ENCODE measurements at places on chromosomes 3 and 15.
A peak's percentile ranks its signal among the peaks of the same experiment; 100 is the strongest.

DNA sequence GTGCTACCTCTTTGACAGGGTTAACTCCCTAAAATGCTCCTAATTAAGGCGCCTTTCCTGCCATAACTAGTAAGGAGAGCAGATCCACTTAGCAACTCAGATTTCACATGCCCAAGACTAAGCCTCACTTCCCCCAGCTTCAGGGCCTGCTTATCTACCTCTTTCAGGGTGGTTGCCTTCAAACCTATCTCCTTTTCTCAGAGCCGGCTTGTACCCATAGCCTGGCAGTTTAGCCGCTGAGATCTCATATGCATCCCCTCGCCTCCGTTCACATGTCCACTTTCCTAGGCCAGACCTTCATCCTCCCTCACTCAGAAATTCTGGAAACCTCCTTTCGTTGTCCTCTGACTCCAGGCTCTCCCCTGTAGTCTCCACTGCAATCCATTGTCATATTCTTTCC is 1.0 kb upstream of the FSTL1 start:
- no peak for DNase-seq

GRCh38 chr15:57189466-57189865 is 186.8 kb upstream of the CGNL1 start:
- no peak for DNase-seq

DNA sequence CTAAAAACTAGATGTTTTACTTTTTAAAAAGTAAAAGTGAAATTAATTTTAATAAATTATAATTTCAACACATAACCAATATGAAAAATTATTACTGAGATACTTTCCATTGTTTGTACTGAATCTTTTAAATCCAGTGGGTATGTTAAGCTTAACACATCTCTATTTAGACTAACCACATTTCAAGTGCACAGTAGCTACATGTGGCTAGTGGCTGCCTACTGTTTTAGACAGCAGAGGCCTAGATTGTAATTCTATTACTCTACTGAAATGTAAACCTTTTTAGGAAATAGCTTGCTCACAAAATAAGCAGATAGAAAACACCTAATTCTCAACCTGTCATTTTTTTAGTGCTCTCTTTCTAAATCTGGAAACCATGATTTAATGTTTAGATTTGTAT is 4.9 kb downstream of the TCAIM start:
- no peak for DNase-seq

DNA sequence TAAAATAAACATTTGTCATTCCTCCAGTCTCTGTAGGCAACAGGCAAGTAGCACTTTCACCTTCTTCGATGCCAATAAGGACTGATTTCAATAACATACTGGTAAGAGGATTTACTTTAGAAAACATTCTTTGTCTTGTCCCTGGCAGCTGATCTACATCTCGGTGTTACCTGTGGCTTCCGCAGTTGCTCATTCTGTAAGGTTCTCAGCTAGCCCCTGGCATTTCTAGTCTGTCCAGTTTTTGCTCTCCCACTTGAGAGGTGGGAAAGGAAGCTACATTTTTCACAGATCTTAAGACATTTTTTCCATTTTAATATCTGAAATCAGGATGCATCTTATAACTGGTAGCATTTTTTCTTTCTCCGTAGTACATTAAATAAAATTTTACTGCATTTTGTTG is 19.7 kb upstream of the MAP6D1 start:
- no peak for DNase-seq

GRCh38 chr3:125003369-125003853 is 52.4 kb downstream of the HEG1 start:
- DNase-seq, result no peak

GRCh38 chr15:80997692-80998091 is 3.0 kb upstream of the TLNRD1 start:
- no peak for DNase-seq

DNA sequence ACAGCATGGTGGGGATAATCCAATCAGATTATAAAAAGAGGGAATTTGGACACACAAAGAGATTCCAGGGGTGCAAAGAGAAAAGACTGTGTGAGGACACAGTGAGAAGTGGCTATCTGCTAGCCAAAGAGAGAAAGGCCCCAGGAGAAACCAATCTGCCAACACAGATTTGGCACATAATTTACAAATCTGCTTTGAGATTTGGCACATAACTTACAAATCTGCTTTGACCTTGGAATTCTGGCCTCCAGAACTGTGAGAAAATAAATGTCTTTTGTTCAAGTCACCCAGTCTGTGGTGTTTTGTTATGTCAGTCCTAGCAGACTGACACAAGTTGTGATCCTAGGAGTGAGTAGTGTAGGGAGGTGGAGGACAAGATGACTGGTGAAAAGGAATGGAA is 3.5 kb upstream of the TM4SF18 start:
- DNase-seq, result no peak

GRCh38 chr3:16978234-16978920 is 93.6 kb downstream of the PLCL2 start:
- DNase-seq, result no peak

GRCh38 chr15:43118286-43118685 is 12.4 kb upstream of the UBR1 start:
- DNase-seq, result no peak

DNA sequence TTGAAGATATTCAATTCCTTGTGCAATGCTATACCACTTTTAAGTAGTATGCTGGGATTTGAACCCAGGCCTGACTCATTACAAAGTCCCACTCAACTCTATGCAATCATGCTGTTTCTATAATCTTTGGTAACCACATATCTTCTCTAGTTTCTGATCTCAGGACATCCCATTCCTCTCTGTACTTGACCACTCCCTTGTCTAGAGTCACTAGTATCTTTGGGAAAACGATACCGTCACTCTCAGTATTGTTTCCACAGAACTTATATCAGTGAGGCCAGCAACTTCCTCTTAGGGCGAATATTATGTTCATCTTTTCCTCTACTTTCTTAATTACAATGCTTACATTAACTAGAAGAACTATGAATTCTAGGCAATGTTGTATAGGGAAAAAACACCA is 137.3 kb upstream of the TSPAN3 start:
- no peak for DNase-seq

- DNase-seq, result no peak
Observed at GRCh38 chr3:194100856-194101390, 35.0 kb upstream of the HES1 start.

- no peak for DNase-seq
Observed at GRCh38 chr3:16277471-16277870, 12.5 kb downstream of the OXNAD1 start.

- DNase-seq, result no peak
Observed at GRCh38 chr3:45664578-45664977, 24.6 kb upstream of the SACM1L start.

GRCh38 chr3:39028546-39028945 is 23.2 kb downstream of the SCN11A start:
- no peak for DNase-seq

DNA sequence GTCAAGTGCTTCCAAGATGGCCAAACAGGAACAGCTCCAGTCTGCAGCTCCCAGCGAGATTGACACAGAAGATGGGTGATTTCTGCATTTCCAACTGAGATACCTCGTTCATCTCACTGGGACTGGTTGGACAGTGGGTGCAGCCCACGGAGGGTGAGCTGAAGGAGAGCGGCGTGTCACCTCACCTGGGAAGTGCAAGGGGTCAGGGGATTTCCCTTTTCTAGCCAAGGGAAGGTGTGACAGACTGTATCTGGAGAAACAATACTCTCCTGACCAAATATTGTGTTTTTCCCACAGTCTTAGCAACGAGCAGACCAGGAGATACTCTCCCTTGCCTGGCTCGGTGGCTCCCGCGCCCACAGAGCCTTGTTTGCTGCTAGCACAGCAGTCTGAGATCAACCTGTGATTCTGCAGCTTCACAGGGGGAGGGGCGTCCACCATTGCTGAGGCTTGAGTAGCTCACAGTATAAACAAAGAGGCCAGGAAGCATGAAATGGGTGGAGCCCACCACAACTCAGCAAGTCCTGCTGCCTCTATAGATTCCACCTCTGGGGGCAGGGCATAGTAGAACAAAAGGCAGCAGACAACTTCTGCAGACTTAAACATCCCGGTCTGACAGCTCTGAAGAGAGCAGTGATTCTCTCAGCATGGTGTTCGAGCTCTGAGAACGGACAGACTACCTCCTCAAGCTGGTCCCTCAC is 293.5 kb upstream of the SUCLG2 start:
- no peak for DNase-seq

DNA sequence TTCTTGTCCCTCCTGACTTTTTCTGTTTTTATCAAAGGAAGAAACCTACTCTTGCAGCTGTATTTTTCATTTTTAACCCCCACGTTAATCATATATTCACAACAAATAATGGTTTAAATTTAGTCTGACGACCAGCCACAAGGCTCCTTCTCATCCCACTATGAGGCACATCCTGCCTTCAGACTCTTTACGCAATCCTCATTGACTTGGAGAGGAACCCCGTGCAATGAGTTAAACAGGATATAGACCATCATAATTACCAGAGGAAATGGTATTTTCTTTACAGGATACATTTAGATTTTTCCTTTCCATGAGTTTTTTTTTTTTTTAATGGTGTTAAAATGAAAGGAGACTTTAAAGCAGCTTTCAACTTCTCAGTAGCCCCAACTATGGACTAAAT is 68.5 kb downstream of the WWTR1 start:
- no peak for DNase-seq

GRCh38 chr3:51382947-51383578 is 2.0 kb upstream of the MANF start:
- no peak for DNase-seq

DNA sequence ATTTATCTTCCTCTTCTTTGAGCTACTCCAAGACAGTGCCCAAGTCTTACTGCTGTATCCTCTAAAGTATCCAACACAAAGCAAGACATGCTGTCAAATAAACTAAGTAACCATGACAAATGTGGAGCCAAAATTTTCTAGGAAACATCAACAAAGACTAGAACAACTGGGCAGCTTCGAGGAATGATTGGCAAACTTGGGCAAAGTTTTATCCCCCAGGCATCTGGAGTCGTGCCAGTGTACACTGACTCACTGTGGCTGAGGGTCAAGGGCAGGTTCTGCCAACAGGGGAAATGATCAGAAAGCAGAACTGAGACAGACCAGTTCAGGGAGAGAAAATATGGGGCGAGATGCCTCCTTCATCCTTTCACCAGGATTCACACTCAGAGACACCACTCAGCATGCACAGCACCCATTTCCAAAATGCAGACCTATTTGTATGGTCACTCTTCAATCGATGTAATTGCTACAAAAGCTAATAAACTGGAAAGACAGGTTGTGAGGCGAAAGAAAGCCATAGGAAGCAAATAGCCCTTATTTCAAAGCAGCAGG is 65.8 kb downstream of the MB21D2 start:
- DNase-seq, result no peak

DNA sequence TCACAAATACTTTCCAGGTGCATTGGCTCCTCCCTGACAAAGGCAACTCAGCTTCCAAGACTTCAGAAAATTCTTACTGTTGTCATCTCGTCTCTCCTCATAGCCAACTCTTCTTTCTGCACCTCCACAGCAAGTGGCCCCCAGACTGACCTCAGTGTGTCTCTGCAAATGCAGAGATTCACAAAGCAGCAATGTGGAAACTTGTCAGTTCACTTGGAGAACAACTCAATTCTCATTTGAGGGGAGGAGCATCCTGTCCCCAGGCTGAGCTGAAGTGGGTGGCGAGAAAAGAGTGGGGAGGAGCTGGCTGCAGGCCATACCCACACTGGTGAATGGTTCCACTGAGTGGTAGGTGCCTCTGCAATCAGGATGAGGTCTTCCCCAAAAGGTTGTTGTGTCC is 248.7 kb upstream of the IL12A start:
- no peak for DNase-seq

DNA sequence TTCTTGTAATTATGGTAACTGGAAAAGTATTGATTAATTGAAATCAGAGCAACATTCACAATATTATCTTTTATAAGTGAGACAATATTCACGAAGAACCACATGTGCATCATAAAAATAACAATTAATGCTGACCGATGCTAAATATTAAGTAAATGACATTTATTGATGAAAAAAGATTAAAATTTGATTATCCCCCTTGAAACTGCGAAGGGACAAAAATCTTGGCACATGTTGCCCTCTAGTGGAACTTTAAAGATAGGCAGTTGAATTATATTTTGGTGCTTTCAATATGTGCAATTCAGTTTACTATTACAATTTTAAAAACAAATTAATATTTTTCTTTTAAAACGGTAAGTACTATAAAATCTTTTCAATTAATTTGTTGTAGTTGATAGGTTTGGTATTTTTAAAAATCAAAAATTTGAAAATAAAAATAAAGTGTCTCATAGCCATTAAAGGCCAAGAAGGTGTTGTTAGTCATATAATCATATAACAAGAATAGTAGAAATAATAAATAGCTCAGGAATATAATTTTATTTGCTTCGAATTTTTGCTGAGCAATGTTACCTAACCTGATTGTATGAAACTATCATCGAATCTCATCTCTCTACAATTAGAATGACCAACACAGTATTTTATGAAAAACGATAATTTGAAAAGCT is 270.2 kb downstream of the ROBO1 start:
- DNase-seq, result peak; percentile 8

- DNase-seq, result no peak
Observed at GRCh38 chr3:56918111-56918568, 116.4 kb upstream of the ARHGEF3 start.

GRCh38 chr15:37044915-37045648 is 55.3 kb downstream of the MEIS2 start:
- DNase-seq, result no peak

GRCh38 chr3:49199900-49200281 is 28.5 kb downstream of the KLHDC8B start:
- no peak for DNase-seq

DNA sequence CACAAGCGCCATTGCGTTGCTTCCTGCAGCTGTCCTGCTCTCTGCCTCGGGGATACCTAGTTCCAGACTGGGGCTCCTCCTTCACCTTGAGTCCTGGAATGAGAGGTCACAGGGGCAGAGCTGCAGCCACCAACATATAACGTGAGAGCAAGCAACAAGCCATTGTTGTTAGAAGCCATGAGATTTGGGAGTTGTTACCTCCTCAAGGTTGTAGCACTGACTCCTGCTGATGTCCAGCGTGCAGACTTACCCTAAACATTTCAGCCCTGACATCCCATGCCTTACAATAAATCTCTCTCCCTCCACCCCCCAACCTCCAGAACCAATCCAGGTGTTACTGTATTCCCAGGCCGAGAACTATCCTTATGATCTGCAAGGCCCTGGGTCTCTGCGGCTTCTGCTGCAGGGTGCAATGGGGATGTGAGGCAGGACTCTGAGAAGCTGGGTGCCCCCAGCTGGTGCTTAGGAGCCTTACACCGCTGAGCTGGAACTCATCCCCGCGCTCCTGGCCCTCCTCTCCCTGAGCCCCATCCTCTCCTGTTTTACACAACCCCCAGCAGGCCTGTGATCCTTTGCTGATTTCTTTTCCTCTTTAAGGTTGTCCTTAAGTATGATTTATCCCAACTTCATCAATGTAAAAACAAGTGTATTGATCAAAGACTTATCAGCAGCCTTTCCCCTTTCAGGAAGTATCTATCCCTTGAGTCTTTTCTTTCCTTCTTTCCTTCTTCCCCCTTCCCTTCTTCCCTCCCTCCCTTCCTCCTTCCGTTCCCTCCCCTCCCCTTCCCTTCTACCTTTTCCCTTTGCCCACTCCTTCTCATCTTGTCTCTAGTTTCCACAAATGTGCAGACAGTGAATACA is 84.2 kb upstream of the ABHD2 start:
- DNase-seq, result peak; percentile 60
